Vagina (tissue), 2 donors: ENCODE measurements at places on chromosomes 5 and 9. TPM values are rescaled to one million over a fixed set of nuclear protein-coding genes. Genes with fewer than 3 reads are reported as not detected.

Gene PHF2
- total RNA-seq, result 27.7 TPM

Gene TAF11L5
- not detected for total RNA-seq

Gene LHX3
- total RNA-seq, result not detected

Gene ZCCHC9
- 16.7 TPM for total RNA-seq

Gene SLC27A6
- 2.9 TPM for total RNA-seq

Gene FCN2
- total RNA-seq, result not detected

Gene SPATA31C1
- total RNA-seq, result not detected

Gene HAVCR1
- not detected for total RNA-seq

Gene PRDM9
- total RNA-seq, result not detected

Gene NANS
- total RNA-seq, result 41.7 TPM

Gene CCNJL
- total RNA-seq, result 5.6 TPM

Gene DIPK1B
- 11.5 TPM for total RNA-seq

Gene PTGDS
- total RNA-seq, result 301 TPM

Gene MARCOL
- not detected for total RNA-seq

Gene ADAMTSL2
- 2.0 TPM for total RNA-seq

Gene CDC25C
- 2.0 TPM for total RNA-seq

Gene BTNL9
- 34.1 TPM for total RNA-seq

Gene BNC2
- total RNA-seq, result 33.9 TPM

Gene CCDC187
- not detected for total RNA-seq

Gene AFAP1L1
- 14.7 TPM for total RNA-seq

Gene SLCO6A1
- total RNA-seq, result not detected

Gene SMIM15
- total RNA-seq, result 33.1 TPM

Gene MTAP
- total RNA-seq, result 19.9 TPM

Gene ANKDD1B
- not detected for total RNA-seq

Gene C5orf34
- total RNA-seq, result not detected

Gene GPR151
- not detected for total RNA-seq

Gene FEM1C
- total RNA-seq, result 16.5 TPM

Gene PCDHB15
- total RNA-seq, result 3.2 TPM

Gene CDC37L1
- total RNA-seq, result 23.8 TPM

Gene FAM163B
- not detected for total RNA-seq

Gene CCDC183
- not detected for total RNA-seq

Gene ABITRAM
- 16.0 TPM for total RNA-seq

Gene SEMA6A
- total RNA-seq, result 28.7 TPM

Gene CACFD1
- 9.1 TPM for total RNA-seq
